Hematopoietic multipotent progenitor cell treated with erythropoietin and hydrocortisone succinate and interleukin-3 and kit ligand, for 15 days (in vitro differentiated cells): ENCODE measurements at places on chromosomes 2 and 18.

DNA sequence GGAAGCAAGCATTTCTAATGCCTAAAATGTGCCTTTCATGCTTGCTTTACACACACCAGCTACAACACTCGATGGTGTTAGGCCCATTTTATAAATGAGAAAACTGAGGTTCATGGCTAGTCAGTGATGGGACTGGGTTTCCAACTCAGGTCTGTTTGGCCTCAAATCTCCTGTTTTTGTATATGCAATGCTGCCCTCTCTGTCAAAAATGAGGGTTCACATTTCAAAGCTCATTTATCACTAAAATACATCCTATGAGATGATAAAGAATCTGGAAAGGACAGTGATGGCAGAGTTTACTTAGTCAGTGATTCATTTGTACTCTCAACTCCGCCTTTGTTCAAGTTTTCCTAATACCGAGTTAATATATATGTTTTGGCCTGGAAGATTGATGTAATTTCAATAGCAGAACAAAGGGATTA, 92.3 kb downstream of the KCTD1 start:
- DNase-seq: no peak

DNA sequence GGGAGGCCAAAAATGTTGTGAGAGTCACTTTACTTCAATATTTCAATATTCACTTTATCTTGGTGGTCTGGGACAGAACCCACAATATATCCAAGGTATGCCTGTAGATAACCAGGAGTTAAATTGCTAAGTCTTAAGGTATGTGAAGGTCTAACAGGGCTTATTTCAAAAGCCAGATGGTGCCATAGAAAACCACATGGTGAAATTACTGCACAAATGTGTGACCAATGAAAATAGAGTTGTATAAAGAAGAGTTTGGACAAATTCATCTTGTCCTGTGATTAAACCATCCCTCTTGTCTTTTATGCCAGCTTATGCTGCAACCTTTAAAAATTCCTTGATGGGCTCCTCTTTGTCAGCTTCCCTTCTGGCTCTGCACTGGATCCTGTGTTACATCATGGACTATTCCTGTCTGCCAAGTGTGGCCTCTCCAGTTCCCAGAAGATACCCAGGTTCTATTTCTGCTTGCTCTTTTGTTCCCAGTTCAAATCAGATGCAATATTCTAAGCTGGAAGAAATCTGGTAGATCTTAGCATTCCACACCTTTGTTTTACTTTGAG, 46.8 kb downstream of the ANTXR1 start:
- DNase-seq: no peak

GRCh38 chr2:150043172-150043500, 444.3 kb downstream of the RND3 start:
- DNase-seq: no peak

GRCh38 chr2:174493549-174494331, 6.9 kb upstream of the GPR155 start:
- no peak for DNase-seq

DNA sequence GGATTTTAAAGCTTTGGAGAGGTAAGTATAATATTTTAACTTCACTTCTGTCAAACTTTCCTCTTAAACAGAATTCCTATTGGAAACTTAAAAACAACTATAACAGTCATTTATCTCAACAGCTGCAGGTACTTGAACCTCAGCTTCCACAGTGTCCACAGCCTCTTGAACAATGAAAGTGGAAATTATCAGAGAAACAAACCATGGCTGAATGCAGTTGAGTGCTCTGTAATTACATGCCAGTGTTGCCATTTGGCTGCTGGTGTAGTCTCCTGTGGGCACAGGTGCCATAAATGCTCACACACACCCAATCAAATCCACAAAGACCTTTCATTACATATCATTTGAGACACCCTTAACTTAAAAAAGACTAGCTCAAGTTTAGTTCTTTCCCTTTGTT, 125.1 kb downstream of the CPS1 start:
- DNase-seq: no peak

DNA sequence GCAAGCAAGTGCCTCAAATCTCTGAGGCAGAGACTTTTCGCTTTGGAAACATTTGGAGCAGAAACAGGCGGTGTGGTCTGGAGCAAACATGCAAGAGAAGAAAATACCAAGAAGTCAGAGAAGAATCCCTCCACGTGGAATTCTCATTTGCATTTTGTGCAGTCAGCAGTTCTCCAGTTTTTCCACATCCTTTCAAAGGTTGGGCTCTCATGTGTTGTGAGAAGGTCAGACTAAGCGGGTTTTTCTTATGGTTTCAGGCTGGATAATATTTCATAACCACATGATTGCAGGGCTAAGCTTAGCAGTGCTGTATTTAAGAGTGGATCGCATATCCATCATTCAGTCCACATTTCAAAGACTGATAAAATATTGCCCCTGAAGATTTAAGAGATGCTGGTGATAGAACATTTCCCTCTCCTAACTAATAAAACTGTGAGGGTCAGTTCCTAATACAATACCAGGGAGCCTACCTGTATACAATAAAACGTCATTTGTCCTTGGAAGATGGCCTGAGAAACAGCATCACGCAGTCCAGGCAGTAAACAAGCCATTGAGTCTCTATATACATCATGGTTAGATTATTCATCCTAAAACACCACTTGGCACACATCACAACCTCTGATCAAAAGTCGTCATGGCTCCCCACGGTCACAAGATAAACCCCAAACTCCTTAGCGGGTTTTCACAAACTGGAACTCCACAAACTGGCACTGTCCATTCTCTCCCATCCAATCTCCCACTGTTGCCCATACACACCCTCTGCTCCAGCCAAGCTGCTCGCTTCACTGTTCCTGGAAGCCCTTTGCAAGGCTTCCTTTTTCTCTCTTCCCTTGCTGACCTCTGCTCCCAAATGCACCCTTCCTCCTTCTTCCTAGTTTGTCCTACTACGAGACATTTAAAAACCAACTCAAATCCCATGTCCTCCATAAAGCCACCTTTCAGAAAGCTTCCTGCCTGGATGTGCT, 31.5 kb downstream of the ANKRD44 start:
- DNase-seq: no peak

DNA sequence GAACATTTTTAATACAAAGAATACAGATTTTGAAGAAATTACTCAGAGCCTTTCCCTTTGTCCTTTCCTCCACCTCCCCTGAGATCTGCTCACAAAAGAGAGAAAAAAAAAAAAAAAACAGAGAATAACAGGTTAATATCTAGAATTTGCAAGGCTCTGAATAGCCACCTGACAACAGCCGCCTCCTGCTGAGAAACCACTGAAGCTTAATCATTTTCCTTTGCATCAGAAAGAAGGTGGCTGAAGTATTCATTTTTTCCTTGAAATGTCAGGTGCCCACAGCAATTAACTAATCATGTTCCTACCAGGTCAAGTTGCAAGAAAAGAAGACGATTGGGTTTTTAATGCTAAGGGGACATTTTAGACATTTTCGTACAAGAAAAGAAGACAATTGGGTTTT, 21.2 kb downstream of the CNTNAP5 start:
- DNase-seq: no peak

- no peak for DNase-seq
Observed at GRCh38 chr2:96843538-96844268, at the start of gene ANKRD23. ANKRD23 (minus strand) TSS chr2:96844021; CDS start chr2:96843992, 29 bp downstream.

DNA sequence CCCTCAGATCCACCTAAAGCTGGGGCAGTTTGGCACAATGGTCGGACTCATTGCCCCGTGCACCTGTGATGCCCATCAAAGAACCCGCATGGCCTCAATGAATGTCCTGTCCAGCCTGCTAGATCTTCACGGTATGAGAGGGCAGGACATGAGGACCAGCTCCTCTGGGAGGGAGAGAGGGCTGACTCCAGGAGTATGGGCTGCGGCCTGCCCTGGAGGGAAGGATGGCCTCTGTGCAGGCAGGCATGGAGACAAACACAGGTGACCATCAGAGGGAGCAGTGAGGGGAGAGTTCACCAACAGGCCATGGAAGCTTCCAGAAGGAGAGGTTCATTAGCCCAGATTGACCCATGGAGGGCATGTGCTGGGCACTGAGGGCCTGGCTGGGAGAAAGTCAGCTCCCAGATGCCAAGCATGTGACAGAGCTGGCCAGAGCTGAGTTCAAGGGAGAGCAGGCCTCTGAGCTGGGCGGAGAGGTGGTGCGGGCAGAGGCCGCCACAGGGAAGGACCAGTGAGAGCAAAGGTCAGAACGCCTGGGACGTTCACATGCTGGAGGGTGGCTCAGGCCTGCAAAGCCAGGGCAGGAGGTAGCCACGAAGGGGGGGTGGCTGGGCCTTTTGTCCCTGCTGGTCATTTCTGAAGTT, 36.2 kb downstream of the HJURP start:
- DNase-seq: no peak

- DNase-seq: no peak
Observed at GRCh38 chr18:3235846-3236245, 11.8 kb upstream of the MYL12A start.

DNA sequence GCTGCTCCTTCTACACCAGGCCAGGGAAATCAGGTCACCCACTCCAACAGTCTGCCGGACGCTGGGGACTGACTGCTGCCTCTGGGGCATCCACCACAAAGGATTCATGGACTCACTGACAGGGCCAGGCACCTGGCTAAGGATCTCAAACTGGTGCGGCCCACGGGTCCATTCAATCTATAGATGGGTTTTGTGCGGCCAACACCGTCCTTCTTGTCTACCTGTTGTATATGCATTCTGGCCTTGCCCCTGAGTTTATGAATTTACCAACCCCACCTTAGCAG, 10.9 kb upstream of the SLC20A1 start:
- DNase-seq: no peak

GRCh38 chr2:157386247-157386646, 57.6 kb downstream of the CYTIP start:
- DNase-seq: no peak

DNA sequence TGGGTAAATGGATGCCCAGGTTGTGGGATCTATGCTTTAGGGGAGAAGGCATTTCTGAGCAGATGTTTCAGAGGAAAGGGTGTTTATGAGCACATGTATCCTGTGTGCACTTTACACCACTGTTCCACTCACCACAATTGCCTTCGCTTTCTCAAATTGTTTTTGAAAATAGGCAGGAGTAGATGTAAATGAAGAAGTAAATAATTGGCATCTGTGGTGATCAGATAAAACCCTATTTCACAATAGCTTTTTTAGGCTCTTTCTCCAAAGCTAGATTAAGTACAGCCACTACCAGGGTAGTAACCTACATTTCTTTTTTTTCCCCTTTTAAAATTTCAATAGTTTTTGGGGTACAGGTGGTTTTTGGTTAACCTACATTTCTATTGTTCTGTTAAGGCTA, 40.6 kb downstream of the TMEM178A start:
- no peak for DNase-seq

- no peak for DNase-seq
Observed at GRCh38 chr2:211457325-211457724, 900.9 kb downstream of the CPS1 start.

DNA sequence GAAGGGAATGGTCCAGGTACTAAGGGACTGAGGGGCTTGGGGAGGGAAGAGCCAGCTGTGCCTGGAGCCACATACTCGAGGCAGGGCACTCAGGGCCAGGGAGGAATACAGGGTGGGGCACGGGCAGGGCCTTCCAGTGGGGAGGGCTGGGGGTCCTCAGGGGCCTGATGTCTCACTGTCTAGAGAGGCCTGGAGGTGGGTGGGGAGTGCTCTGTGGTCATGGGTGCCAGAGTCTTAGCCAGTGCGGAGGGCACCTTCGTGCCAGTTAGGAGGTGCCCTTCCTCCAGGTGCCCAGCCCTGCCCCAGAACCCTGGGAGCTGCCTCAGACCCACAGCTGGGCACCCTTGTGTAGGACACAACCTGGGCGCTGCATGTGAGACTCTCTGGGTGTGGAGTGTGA, 81.2 kb downstream of the SMAD7 start:
- no peak for DNase-seq

GRCh38 chr2:124289060-124289459, 264.0 kb downstream of the CNTNAP5 start:
- DNase-seq: no peak

- DNase-seq: no peak
Observed at GRCh38 chr2:64594226-64594989, 59.3 kb downstream of the SERTAD2 start.

- DNase-seq: no peak
Observed at GRCh38 chr2:16885027-16885426, 219.4 kb upstream of the CYRIA start.

DNA sequence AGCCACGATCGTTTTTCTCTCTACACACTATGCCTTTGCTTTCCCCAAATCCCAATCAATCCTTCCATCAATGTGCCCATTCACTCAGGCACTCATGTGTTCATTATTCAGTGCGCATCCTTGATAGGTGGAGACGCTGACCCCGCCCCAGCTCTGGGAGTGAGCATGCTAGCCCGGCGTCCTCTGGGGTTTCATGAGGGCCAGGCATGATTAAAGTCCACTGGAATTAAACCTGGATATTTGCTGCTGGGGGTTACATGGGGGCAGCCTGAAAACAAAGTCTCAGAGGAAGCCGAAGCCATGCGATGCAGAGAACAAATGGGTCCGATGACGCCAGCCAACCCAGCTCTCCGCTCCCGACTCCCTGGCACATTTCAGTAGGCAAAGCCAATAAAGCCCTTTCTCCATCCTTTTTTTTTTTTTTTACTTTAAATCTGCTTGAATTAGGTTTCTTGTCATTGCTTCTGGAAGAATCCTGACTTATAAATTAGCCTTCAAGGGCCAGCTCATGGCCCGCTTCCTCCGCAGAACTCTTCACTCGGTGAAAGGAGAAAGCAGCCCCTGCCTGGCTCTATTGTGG, 316.4 kb upstream of the ID2 start:
- no peak for DNase-seq

- DNase-seq: no peak
Observed at GRCh38 chr2:40148334-40148733, 303.6 kb downstream of the SLC8A1 start.

GRCh38 chr2:72494392-72494791, 331.4 kb downstream of the EXOC6B start:
- DNase-seq: no peak

DNA sequence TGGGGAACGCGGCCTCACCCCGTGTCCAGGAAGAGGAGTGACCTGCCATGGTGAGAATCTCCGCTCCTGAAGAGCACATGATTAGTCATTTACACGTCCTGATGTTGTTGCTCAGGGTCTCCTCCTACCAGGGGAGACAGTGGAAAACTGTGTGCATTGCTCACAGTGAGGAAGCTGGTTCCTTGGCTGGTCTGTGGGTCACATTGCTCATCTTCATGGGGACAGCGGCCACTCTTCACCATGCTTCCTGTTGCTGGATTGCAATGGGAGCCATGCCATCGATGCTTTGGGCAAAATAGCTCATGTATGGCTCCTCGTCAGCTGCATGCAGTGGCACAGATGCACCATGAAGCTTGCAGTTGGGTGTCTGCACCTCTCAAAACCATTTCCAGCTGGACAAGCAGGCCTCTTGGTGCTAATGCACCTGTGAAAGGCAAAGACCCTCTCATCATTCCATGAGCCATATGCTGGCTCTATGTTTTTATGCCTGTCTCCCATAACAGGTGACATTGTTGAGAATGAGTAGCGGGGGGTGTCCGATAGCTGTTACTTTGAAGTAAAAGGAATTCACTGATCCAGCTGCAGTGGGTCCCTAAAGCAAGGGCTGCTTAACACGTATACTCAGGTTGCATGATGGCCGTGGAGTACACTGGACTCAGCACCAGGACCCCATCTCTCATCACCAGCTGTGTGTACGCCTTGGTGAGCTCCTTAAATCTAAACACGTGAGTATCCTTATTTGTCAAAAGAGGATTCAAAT, 135.0 kb upstream of the ALKAL2 start:
- DNase-seq: no peak

- DNase-seq: no peak
Observed at GRCh38 chr2:217462121-217462520, 540.7 kb downstream of the TNS1 start.
